Lung (tissue), 17 donors: ENCODE measurements at places on chromosomes 12 and 14. TPM values are rescaled to one million over a fixed set of nuclear protein-coding genes. Genes with fewer than 3 reads are reported as not detected.

- H3K36me3 ChIP-seq: no peaks in the 10 kb centered on the region
- no peak for DNase-seq
- peak overlapping the region; percentile 98 for H3K27ac ChIP-seq
- no peaks in the 10 kb centered on the region for H3K27me3 ChIP-seq
Measured at GRCh38 chr14:105299654-105300541, 903 bp downstream of the BRF1 start.

ACVRL1 gene
- total RNA-seq: 101 TPM

SPSB2 gene
- 25.3 TPM for total RNA-seq

PSME2 gene
- total RNA-seq: 89.1 TPM

DNA sequence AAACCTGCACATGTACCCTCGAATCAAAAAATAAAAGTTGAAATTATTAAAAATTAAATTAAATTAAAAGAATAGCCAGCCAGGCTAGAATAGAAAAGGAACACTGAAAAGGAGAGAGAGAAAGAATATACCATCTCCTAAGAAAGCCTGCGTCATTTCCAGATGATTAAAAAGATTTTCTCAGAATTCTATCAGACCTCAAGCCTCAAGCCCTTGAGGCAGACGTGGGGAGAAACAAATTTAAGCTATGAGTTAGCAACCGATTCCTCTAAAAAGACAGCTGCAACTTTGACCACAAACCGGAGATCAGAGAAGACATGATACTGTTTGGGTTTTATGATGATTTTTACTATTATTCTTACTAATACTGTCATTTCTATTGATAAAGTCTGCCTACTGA is 138.3 kb downstream of the KSR2 start:
- H3K4me1 ChIP-seq: no peaks in the 10 kb centered on the region
- no peak overlapping the region for H3K27ac ChIP-seq
- H3K27me3 ChIP-seq: peaks cover 2% of the 10 kb centered on the region
- DNase-seq: no peak
- no peaks in the 10 kb centered on the region for H3K36me3 ChIP-seq

DNA sequence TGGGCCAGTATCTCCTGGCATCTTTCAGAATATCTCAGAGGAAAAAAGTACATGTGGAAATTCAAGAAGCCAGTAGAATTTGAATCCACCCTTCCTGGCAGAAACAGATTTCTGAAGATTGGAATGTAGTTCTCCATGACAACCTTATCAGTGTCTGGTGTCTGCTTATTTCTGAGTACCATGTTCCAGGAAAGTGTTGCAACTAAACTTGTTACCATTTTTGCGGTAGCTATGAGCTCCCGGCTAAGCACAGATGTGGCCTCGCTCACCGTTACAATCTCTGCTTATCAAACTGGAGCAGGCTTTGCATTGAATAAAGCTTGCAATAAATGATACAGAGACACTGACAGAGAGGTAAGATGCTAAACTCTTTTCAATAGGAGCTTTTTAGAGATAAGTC is 13.0 kb upstream of the ITPR2 start:
- H3K36me3 ChIP-seq: no peaks in the 10 kb centered on the region
- no peaks in the 10 kb centered on the region for H3K27me3 ChIP-seq

GRCh38 chr14:75459099-75459741 is 31.4 kb downstream of the JDP2 start:
- peak; percentile 43 for DNase-seq
- H3K36me3 ChIP-seq: peaks cover 30% of the 10 kb centered on the region
- H3K27me3 ChIP-seq: no peaks in the 10 kb centered on the region
- peaks cover 18% of the 10 kb centered on the region for H3K4me1 ChIP-seq
- peak overlapping the region; percentile 39 for H3K27ac ChIP-seq

DNA sequence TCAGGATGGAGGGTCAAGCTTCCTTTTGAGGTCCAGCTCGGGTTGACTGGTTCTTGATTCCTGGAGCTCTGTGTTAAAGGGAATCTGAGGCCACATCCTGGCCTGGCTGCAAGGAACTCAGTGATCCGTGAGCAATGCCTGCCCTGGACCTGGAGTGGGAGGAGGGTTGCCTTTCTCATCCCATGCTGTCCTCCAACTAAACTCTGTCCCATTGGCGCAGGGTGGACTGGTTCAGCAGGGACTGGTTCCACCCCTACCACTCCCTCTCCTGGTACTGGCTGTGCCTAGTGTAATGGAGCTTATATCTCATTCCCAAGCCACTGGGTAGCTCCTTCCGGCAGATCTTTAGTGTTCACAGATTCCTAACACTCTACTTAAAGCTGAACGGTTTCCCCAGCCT is 3.9 kb upstream of the CMKLR1 start:
- peaks cover 22% of the 10 kb centered on the region for H3K4me1 ChIP-seq
- H3K36me3 ChIP-seq: no peaks in the 10 kb centered on the region
- peaks cover 8% of the 10 kb centered on the region for H3K27me3 ChIP-seq
- no peak for DNase-seq
- no peak overlapping the region for H3K27ac ChIP-seq

HCAR3 gene
- 10.4 TPM for total RNA-seq

DHRS4L2 gene
- 29.2 TPM for total RNA-seq

CD69 gene
- 5.2 TPM for total RNA-seq

DNA sequence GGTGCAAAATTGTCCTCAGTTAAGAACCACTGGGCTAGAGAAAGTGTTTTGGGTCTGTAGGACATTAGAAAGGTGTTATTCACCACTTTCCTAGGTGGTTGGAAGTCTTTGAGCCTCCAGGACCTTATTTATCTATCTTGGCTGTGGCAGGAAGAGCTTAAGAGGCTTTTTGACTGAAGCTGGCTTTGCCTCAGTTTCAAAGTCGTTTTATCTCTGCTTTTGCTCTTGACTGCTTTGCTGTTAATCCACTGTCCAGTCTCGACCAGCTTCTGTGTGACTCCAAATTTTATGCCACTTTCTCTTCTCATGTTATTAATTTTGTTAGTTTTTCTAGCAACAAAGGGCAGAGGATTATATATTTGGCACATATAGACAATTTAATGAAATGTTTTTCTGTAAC is 60.3 kb downstream of the PPHLN1 start:
- peaks cover 4% of the 10 kb centered on the region for H3K36me3 ChIP-seq
- H3K27me3 ChIP-seq: no peaks in the 10 kb centered on the region
- no peaks in the 10 kb centered on the region for H3K4me1 ChIP-seq
- H3K4me3 ChIP-seq: no peak overlapping the region

SERPINA12 gene
- total RNA-seq: not detected

LRRC10 gene
- total RNA-seq: not detected
